ENCODE measurements at places on chromosomes 7 and 10.
A peak's percentile ranks its signal among the peaks of the same experiment; 100 is the strongest.

- DNase-seq = no peak
These were observed 69.8 kb upstream of the STEAP1B start for GRCh38 chr7:22569586-22570321.

DNA sequence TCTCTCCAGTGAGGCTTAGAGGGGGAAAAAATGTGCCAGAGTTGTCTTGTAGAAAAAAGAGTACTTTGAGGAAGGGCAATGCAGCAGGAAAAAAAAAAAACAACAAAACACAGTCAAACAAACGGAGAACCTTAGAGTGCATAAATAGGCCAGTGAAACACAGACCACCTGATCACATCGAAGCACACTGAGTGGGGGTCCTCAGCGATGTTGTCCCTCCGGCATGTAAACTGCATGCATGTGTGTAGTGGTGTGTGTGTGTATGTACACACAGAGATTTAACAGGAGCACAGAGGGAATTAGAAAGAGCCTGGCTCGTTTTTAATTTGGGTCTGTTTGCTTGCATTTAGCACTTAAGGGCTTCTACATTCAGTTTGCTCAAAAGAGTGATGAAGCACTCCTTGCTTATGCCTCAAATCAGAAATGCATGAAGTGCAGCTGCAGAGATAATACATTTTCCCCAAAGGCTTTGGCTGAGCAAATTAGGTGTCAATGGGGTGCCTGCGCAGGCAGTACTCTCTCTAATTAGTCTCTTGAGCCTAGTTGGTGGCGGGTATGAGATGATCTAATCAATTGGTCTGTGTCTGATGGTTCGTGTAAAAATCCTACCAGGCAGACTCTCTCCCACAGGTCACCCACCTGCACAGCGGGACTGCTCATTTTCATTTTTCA lies 62.7 kb upstream of the FZD1 start:
- DNase-seq = no peak

- no peak for DNase-seq
These were observed 389.2 kb upstream of the KLF6 start for GRCh38 chr10:4174197-4174596.

DNA sequence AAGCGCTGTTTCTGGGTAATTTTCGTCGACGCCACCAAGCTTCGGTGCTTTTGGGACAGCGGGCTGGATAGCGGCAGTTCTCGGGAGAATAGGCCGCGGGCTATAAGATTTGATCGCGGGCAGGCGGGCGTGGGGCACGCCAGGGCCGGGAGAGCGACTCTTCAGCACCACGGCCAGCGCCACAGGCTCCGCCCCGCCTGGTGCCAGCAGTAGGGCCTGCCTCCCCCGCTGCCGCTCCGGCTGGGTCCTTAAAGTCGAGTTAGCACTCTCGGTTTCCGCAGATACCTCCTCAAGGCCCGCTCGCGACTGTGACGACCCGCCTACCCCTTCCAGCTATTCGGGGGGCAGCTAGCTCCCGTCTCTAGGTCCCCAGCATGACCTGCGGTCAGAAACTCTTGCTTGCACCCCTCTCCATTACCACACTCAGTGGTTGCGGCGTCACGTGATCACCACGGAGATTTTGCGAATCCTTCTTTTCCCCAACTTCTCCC lies 9.4 kb downstream of the NXPH1 start:
- peak; percentile 73 for DNase-seq
